ENCODE measurements at places on chromosomes 16 and 17.

GRCh38 chr17:306116-306515 is 46.5 kb downstream of the RPH3AL start:
- DNase-seq: no peak

GRCh38 chr16:66678337-66678736 is 18.2 kb downstream of the CMTM4 start:
- DNase-seq: no peak

DNA sequence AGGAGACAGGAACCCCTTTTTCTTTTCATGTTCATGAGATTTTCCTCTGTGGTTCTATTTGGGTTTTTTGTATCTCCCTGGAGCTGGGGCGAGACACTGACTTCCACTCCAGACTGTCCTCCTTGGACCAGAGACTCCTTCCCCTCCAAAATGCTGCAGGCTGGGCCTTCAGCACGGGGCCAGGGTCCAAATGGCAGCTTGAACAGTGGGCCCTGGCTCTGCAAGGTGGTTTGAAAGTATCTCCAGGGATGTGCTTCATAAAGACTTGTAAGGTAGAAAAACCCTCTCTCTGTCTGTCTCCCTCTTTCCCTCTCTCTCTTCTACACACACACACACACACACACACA is 236.1 kb downstream of the ZNF423 start:
- no peak for DNase-seq

DNA sequence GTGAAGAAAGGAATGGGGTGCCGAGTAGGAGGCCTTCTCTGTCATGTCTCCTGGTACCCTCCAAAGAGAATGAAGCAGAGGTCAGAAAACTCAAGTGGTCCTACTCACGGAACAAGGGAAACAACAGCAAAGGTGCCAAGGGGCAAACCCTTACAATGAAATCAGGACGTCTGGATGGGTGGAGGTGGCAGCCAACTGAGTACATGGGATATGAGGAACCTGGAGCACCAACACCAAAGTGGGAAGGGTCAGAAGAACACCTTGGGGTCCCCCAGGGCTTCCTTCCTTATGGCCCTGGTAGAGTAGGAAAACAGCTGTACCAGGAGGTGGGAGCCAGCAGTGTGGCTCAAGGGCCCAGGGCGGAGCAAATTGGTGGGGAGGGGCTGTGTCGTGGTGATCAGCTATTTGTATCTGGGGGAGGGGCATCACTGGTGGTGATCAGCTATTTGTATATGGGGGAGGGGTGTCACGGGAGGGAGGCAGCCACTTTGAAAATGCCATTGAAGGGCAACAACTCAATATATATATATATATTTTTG is 643 bp downstream of the HIGD1B start:
- DNase-seq: no peak

- no peak for DNase-seq
These were observed 28.6 kb downstream of the NFATC3 start for GRCh38 chr16:68113765-68114240.

DNA sequence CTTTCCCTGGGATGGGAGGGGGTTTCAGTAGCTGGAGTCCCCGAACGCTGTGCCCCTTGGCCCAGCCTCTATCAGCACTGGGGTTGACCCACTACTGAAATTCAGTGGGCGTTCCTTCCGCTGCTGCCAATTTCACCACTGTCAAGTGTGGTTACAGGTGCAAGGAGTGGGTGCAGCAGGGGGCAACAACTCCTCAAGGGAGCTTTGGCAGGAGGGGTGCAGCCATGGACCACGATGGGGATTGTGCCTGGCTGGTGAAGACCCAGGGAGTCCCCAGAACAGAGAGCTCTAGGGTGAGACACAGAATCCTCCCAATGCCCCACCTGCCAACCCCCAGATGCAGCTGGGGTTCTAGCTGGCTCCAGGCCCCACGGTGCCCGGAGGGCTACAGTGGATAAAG is 123.5 kb upstream of the SDK2 start:
- DNase-seq: no peak

GRCh38 chr16:31420037-31420436 is 8.1 kb downstream of the COX6A2 start:
- DNase-seq: no peak

GRCh38 chr16:11379420-11379819 is 34.2 kb downstream of the RMI2 start:
- DNase-seq: no peak

GRCh38 chr17:50584749-50585148 is 24.2 kb downstream of the CACNA1G start:
- no peak for DNase-seq

DNA sequence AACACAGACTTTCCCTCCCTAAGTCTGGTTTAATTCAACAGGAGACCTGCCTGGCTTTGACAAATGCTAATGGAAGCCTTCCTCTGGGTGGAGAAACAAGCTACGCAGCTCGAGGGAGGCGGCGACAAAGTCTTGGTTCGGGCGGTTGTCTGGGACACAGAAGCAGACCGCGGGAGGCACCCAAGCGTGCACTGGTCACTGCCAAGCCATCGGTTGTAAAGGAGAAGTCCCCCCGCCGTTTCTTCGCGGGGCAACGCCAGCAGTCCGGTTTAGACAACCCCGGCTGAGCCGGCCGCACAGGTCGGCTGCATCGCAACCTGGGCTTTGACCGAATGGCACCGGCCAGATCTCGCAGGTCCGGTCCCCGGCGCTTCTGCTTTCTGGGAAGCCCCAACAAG is 586 bp downstream of the GLYR1 start:
- peak; percentile 76 for DNase-seq

DNA sequence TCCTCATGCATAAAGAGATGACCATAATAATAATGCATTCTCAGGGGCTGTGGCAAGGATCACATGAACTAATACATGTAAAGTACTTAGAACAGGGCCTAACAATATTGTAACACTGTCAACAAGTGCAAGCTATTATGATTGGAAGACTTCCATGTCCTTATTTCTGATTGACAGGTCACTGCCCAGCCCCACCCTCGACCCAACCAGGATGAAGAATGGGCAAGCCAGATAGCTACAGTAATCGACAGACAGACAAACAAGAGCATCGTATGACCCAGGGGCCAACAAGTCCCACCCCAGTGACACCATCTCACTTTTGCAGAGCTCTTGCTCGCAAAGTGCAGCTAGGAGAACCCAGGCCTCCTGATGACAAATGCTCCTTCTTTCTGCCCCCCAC is 14.6 kb upstream of the MMP2 start:
- peak; percentile 31 for DNase-seq

DNA sequence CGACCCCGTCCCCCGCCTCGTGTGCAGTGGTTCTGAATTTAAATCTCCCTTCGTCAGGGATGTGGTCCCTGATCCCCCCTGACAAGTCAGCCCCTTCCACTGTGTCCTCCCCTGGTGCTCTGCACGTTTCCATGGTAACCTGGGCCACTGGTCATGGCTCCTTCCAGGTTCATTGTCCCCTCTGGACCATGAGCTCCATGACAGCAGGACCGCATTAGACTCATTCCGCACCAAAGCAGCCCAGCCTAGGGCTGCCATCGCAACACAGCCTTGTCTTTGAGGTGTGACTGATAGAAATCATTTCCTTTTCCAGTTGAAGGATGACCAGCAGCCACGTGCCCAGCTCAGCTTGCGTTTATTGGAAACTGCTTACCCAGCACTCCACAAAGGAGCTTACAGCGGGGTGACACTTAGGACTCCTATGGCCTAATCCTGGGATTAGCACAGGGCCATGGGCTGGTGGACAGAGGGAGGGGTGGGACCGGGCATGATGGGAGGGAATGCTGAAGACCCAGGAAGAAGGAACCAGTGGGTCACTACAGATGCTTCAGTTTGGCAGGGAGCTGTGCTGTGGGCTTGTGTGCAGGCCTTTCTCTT is 7.6 kb downstream of the RCVRN start:
- no peak for DNase-seq

DNA sequence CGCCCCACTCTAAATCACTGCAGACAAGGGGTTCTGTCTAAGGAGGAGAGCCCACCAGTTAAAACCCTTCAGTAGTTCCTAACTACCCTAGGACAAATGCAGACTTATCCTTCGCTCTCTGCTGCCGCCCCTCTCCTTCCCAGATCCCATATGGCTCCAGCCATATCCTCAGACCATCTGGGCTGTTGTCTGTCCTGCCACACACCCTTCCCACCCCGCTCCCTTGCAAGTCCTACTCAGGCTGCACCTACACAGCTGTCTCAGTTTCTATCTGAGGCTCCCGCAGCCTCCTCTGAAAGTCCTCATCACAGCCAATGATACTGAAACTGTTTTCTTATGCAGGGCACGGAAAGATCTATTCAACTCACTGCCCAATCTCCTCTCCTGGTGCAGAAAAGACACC is 720 bp upstream of the BCKDK start:
- no peak for DNase-seq

GRCh38 chr16:19066988-19067348 is 446 bp upstream of the COQ7 start:
- no peak for DNase-seq

DNA sequence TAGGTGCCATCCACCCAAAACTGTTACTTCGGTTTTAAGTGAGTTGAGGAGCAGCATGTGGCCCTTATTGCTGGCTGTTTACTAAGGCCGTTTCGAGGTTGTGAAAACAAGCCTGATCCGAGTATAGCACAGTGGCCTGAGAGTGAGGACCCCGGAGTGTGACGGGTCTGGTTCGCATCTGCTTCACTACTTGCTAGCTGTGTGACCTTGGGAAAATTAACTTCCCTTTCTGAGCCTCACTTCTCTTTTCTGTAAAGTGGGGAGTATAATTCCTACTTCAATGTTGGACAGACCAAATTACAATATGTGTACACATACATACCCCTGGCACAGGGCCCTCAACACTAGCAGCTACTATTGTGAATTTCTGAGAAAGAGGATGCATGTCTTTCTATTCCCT is 11.7 kb upstream of the HEATR6 start:
- DNase-seq: no peak

DNA sequence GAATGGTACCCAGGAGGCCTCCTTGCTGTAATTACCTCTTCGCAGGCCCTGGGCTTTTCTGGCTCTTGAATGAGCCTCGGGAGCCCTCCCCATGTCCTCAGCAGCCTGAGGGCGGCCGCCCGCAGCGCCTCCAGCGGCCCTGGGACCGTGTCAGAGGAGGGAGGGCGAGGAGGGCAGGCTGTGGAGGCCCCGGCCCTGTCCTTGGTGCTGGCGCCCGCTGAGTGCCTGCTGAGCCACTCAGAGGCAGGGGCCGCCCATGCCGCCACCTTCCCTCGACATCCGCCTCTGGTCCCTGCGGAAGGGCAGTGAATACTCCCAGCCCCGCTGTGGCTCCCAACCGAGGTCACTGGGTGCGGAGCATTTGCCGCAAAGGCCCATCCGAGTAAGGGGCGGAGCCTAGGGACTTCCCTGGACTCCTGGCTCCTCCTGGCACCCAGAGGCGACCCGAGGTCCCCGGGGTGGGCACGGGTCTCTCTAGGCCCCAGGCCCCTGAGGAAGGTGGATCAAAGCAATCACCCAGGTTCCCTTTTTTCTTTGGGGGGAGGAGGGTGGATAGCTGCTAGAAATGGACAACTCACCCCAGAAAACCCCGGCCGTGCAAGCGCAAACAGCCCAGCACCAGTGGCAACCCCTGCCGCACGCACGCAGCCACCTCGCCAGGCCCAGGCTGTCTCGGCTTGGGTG is 2.8 kb downstream of the RBFOX3 start:
- peak; percentile 76 for DNase-seq

DNA sequence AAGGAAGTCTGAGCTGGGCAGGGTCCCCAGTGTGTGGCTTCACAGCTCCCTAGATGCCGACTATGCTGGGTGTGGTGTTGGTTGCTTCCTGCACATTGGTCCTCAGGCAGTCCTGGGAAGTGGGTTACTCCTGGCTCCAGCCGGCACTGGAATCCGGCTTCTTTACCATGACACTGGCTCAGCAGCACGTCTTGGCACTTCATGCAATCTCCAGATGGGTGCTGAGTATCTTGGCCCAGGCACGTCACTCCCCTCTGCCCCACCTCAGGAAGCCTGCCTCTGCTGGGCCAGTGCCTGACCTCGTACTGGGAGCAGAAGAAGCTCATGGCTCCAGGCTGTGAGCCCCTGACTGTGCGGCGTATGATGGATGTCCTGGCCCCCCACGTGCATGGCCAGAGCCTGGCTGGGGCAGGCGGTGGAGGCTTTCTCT is 24.5 kb downstream of the FCSK start:
- DNase-seq: no peak

DNA sequence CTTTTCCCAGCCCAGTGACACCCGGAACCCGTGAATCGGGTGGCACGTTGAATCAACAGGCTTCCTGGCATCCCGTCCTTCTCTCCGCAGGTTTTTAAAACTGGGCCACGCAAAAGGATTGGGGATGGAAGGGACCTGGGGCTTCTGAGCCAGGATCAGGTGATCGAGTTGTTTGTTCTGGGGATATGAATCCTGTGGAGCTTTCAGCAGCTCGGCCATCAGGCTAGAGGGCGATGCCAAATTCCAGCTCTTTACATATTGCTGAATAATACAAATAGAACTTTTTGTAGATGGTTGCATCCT is 473 bp downstream of the SUPT6H start:
- DNase-seq: no peak

- DNase-seq: peak; percentile 75
These were observed 1.5 kb downstream of the HOXB4 start for GRCh38 chr17:48576479-48577309.

GRCh38 chr17:61783556-61784304 is 79.6 kb downstream of the BRIP1 start:
- DNase-seq: no peak
